Activated CD8-positive, alpha-beta memory T cell treated with anti-CD3 and anti-CD28 coated beads for 1 hour (primary cell): ENCODE measurements at places on chromosomes 3 and 15.

GRCh38 chr3:16307832-16308531, 43.0 kb downstream of the OXNAD1 start:
- DNase-seq = no peak

DNA sequence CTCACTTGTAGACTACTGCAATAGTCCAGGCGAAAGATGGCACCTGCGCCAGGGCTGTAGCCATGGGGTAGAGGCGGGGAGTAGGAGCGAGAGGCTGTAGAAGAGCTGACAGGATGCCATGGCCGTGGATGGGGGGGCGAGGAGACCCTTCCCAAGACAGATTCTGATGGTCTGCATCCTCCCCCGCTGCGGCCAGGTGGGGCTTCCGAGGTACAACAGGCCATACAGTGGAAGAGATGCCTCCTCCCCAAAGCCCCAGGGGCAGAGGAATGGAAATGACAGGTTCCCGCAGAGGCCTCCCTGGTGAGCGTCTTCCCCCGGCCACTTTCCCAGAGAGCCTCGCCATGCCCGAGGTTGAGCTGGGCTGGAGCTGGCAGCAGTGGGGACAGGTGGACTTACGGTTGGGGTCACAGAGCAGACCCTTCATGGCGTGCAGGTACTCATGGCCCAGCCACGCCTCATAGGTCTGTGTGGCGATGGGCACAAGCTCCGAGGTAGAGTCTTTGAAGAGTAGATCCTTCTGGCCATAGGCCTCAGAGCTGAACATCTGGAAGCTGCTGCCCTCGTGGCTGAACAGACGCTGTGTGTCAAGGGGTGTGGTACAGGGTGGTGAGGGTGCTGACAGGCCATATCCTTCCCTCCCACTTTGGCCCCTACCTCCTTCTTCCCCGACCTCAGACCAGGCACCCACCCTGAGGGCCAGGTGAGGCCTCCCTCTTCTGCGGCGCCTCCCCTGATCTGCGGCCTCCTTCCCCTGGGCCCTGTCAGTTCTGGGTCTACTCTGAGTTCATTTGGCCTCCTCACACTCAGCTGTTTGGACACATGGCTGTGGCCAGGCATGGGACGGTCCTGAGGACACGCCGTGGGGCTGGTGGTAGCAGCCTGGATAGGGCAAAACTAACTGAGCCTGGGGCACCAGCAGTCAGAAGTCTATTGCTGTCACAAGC, 13.6 kb downstream of the MELTF start:
- no peak for DNase-seq

DNA sequence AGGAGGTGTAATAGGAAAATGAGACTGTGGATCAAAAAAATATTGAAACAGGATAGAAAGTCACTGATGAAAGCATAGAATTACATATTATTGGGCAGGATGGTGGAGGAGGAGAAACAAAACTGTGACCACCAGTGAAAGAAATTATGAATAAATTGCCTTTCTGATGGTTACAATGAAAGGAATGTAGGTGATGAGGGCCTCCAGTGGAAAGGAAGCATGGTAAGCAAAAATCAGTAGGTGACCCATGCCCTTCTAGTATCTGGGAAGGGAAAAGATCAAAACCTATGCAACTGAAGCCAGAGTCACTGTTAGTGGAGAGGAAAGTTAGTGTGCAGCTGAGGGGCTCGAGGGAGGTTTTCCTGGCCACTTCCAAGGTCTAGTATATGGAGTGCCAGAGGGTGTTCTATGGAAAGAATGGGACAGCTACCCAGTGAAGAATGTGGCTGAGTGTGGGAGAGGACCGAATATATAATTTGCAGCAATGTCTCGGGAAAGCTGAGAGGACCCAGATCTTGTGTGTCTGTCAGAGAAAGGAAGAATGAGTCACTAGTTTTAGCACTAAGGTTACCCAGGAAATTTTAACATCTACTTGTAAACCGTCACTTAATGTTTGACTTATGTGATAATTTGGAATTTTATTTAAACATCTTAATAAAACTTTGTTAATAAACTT, 146.2 kb downstream of the NFKBIZ start:
- DNase-seq = no peak

- DNase-seq = no peak
Measured at GRCh38 chr15:41940441-41940857, 31.9 kb downstream of the EHD4 start.

- DNase-seq = no peak
Measured at GRCh38 chr3:97010881-97011657, 196.7 kb downstream of the EPHA6 start.

DNA sequence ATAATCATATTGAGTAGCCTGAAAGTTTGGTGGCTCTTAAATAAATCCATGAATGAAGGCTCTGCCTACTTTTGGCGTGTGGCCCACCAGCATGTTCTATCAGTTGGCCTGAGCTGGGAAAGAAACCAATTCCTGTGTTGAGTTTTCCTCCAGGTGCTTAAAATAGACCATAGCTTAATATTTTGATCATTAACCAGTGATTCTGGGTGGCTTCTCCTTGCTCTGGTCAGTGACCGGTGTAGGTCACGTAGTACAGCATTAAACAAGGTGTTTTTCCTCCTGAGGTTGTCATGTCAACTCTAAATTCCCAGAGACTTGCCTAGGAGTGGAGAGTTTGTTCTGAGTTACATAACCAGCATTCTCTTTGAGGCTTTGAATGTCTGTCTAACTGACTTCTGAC, 1.3 kb downstream of the HHLA2 start:
- no peak for DNase-seq

GRCh38 chr15:48447657-48448056, 116.4 kb downstream of the DUT start:
- no peak for DNase-seq

DNA sequence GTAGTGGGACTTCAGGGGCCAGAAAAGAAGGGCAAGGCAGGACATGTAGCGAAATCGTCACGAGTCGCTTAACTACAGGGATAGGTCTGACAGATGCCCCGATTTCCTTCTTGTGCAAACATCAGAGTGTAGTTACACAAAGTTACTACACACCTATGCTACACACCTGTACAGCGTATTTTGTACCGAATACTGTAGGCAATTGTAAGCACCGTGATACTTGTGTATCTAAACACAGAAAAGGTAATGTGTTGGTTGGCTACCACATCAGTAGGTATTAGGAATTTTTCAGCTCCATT, 515 bp upstream of the MTHFS start:
- DNase-seq = no peak

GRCh38 chr15:73050561-73051295, 1.5 kb upstream of the NEO1 start:
- no peak for DNase-seq

GRCh38 chr3:80465746-80466145, 697.9 kb upstream of the ROBO1 start:
- no peak for DNase-seq

DNA sequence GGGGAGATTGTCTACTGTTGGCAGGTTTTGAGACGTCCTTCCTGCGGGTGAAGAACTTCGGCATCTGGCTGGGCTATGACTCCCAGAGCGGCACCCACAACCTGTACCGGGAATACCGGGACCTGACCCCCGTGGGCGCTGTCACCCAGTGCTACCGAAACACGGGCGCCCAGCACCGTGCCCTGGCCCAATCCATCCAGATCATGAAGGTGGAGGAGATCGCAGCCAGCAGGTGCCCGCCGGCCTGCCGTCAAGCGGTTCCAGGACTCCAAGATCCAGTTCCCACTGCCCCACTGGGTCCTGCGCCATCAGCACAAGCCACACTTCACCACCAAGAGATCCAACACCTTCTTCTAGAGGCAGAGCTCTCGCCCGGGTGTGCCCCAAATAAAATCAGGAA, 194.9 kb upstream of the EPHA6 start:
- DNase-seq = no peak

DNA sequence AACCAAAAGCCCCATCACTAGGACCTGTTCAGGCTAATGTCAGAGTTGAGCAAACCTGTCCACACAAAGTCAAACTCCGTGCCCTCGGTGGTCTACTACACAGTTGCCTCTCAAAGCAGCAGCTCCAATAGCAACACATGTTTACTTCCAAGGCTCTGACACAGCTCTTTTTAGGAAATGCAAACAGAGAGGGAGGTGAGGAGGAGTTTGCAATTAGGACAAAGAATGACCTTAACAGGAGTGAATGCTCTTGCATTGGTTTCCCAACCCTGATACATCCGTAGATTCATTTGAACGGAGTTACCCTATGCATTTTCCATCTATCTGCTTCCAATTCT, 64.8 kb upstream of the GOLGA8B start:
- no peak for DNase-seq

DNA sequence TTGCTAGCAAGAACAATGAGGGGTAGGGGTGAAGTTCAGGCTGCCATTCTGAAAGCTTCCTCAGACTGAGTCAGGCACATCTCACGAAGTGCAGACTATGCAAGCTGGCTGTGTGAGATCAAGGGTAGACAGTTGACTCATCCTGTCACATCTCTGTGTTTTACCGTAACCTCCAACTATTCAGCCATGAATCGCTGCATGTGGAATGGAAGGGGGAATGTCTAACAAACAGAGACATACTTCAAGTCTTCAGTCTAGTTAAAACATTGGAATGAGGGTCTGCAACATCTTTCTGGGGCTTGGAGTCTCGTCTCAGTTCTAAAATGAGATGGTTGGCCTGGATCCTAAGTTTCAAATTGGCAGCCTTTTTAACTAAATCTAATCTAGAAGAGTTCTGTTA, 25.9 kb downstream of the AGTR1 start:
- DNase-seq = no peak

- no peak for DNase-seq
Measured at GRCh38 chr3:33746416-33747116, 28.5 kb upstream of the CLASP2 start.

- DNase-seq = no peak
Measured at GRCh38 chr3:66418475-66418931, 82.3 kb downstream of the LRIG1 start.

GRCh38 chr3:133966954-133967353, 62.8 kb downstream of the SLCO2A1 start:
- DNase-seq = no peak

- no peak for DNase-seq
Measured at GRCh38 chr15:80404057-80404760, at the start of gene ARNT2. Gene ARNT2 (plus strand): TSS chr15:80404382. CDS start chr15:80404516, 134 bp downstream.

GRCh38 chr3:84904816-84905555, 53.8 kb upstream of the CADM2 start:
- DNase-seq = no peak

GRCh38 chr3:45224824-45225464, 1.1 kb downstream of the TMEM158 start:
- DNase-seq = no peak

GRCh38 chr3:187112934-187113793, 26.1 kb downstream of the RPL39L start:
- no peak for DNase-seq

GRCh38 chr3:163548015-163548414, 1530.3 kb downstream of the SI start:
- DNase-seq = no peak

DNA sequence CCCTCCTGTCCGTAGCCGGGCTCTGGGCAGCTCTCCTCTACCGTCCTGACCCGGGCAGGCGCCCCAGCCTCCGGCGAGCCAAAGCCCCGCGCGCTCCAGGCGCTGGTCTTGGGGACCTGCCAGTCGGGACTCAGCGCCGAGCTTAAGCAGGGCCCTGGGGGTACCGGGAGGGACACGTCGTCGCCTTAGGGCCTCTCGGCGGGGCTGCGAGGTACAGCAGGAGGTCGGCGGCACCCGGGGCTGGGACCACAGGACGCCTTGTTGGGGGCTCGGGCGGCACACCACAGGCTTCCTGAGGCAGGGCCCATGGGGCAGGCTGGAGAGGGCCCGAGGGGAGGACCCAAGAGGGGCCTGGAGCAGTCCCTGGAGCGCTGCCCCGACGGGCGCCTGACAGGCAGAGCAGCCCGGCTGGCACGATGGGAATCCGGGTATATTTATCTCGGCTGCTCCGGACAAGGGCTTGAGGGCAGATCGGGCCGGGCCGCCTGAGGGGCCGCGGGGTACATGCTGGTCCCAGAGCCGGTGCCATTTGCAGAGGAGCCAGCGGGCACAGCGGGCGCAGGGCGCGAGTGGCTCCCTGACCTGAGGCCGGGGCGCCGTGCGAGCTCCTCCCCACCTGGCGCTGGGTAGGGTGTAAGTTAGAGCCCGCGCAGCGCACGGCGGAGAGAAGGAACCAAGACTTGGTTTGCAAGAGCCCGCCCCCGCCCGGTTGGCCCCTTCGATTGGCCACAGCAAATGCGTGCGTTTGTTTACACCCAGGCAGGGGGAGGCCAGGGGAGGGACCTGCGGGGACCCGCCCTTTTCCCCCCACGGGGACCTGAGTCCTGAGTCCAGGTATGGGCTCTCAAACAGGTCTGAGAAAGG, 574 bp downstream of the SLC38A3 start:
- DNase-seq = no peak

DNA sequence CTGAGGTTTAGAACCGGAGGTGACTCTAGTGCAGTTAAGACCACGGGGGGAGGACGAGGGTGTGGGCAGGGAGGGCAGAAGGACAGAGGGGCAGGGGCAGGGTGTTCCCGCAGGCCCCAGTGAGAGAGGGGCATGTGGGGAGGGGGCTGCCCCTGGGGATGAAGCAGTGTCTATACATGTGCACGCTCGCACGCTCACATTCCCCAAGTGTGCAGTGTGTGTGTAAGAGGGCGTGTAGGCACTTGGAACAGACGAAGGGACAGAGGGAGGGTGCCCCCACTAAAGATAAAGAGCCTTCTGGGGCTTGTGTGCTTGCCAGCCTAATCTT, 69.5 kb upstream of the MEF2A start:
- DNase-seq = no peak

DNA sequence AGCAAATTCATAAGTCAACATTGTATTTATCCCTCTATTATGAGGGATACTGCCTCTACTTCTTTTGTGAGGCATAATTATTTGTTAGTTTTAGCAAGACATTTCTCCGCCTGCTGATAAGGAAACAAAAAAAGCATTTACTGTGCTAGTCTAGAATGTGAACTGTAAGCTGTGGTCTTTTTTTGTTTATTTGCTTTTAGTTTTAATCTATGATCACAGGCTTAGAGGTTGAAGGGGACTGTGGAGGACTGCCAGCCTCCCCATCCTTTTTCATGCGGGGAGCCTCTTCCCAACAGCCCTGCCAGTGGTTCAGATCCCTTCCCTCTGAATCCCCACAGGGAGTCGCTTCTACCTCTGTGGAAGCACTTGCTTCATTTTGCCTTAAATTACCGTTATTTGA, 331.0 kb upstream of the ROPN1 start:
- no peak for DNase-seq

- no peak for DNase-seq
Measured at GRCh38 chr15:96327155-96327741, 3.3 kb upstream of the NR2F2 start.

DNA sequence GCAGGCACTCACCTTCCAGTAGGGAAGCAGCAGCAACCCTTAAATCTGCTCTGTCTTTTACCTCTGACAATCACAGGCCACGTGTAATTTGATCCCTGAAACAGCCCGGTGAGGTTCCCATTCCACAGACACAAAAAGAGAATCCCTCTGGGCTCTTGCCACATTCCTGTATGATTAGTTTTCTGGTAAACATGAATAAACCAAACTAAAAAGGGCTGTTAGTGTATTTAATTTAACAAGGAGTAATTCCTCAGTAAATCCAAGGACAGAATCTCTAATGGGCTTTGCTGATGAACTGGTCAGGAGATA, 186.9 kb downstream of the FAM43A start:
- no peak for DNase-seq
